ENCODE measurements at places on chromosomes 2 and 18.
A peak's percentile ranks its signal among the peaks of the same experiment; 100 is the strongest.

DNA sequence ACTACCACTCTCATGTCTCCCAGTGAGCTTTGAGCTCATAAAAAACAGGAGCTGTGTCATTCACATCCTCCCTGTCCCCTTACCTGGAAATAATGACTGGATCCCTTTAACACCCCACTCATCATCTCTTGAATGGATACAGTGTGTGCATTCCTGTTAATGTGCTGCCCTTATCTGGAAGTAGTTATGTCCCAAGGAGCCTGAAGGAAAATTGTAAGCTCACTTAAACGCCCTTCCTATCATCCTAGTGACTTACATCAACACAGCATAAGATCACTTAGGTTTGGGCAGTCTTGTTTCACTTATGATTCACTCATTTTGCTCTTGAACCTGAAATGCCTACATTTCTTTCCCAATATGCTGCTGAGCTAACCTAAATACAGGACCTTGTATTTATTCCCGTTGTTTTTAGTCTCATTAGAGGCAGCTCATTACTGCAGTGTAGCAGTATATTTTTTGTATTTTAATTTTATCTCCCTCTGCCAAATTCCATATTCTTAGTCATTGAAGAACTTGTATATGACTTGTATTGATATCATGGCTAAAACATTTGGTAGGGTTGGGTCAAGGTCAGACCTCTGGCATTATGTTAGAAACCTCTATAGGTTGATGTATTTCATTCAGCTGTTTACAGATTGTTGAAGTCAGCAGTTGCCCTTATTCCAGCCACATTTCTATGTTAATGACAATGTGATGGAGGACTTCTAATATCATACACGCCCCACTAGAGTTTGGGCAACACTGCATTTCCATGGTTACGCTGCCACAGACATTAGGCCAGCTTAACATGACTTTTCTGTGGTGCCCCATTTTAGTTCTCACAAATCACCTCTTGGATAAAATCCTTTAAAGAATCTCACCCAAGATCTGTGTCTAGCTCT, 72.9 kb downstream of the PKP4 start:
- DNase-seq = no peak

GRCh38 chr2:174688079-174688478, 76.2 kb downstream of the CHRNA1 start:
- DNase-seq = peak; percentile 59

DNA sequence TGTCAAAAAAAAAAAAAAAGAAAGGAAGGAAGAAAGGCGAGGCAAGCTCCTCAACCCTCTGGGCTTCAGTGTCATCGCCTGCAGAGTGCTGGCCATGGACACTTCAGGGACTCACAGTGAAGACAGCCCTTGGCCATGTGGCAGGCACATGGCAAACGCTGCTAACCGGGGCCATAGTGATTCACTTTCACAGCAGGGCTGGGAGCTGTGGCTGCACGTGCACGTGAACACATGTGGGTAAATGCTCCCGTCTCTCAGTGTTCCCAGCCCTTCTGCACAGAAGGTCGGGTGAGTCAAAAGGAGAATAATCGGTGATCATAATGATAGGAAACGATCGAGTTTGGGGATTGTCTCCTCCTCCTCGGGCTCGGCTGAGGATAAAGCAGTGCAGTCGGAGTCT, 46.1 kb upstream of the UBE2F start:
- DNase-seq = no peak

DNA sequence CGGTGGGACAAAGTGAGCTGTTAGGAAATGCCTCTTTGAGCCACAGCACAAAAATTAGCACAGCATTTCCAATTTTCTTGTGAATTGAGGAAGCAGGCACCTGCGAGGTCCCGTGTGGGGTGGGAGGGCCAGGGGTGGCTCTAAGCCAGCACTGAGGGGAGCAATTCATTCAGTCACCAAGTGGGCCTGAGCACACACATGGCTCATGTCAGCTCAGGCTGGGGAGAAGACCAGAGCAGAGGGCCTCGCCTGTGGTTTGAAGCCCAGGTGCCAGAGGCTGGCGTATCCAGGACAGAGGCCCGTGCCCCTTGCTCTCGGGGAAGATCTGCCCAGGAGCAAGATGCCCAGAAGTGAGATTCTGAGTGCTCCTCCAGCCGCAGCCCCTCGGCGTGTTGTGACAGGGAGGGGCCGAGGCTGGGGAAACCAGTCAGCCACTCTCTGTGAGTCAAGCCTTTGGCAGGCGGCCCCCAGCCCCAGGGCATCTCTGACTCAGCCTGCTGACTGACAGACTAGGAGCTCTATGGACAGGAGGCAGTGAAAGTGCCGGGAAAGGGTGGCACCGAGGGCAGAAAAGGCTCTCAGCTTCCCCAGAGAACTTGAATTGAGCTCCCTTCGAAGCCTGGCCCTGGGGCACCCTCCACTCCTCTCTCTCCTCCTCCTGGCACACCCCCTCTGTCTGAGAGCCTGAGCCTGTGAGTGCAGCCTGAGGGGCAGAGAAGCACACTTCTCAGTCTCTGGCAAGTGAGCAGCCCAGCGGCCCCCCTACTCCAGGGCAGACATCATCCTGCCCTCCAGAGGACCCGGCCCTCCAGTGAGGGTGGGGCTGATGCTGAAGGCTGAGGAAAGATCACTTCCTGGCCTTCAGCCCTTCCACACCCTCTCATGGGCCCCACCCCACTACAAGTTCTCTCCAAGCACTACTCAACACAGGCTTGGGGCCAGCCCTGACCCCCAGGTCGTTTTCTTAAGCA, 32.3 kb downstream of the CYP26B1 start:
- DNase-seq = no peak

- no peak for DNase-seq
These were observed 65.0 kb downstream of the NYAP2 start for GRCh38 chr2:225464346-225465025.

- no peak for DNase-seq
These were observed 561.1 kb upstream of the SETBP1 start for GRCh38 chr18:44119607-44120006.

DNA sequence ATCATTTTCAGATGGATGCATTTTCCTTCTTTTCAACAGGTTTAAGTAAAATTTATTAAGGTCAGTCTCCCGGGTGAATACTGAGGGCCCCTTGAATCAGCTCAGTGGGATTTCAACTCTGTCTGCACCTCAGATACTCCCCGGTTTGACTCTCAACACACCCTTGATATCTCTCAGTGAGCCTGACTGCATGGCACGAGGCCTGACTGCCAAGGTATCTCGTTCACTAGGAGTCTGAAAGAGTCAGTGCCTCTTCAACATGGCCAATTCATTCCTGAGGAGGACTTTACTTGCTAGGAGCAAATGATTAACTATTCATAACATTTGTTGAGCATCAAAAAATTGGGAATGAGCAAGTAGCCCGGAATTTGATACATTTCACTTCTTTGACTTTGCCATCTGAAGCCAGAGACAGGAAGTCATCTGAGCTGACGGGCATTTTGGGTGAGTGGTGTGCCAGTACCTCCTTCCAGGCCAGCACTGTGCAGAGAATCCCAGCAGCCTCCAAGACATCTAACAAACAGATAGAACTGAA, 81.0 kb downstream of the VAPA start:
- no peak for DNase-seq

GRCh38 chr2:28629910-28630309, 121.7 kb upstream of the PPP1CB start:
- no peak for DNase-seq

DNA sequence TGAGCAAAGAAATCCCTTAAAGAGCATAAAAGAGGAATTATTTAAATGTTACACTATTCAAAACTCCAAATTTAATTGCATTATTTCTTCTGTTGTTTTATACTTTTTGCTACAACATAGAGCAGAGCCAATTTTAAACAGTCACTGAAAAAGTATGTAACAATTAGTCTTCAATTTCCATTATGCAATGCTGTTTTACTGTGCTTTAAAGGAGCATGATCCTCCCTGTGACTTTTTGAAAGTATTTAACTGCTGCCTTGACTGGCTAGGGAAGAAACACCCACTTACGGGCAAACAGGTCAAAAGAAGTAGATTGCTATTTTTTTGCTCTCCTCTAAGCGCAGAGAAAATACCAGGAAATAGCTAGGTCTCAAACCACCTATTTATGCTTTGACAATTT, 217.4 kb upstream of the GCFC2 start:
- no peak for DNase-seq

GRCh38 chr18:79870301-79871025, 72.7 kb downstream of the KCNG2 start:
- peak; percentile 58 for DNase-seq

DNA sequence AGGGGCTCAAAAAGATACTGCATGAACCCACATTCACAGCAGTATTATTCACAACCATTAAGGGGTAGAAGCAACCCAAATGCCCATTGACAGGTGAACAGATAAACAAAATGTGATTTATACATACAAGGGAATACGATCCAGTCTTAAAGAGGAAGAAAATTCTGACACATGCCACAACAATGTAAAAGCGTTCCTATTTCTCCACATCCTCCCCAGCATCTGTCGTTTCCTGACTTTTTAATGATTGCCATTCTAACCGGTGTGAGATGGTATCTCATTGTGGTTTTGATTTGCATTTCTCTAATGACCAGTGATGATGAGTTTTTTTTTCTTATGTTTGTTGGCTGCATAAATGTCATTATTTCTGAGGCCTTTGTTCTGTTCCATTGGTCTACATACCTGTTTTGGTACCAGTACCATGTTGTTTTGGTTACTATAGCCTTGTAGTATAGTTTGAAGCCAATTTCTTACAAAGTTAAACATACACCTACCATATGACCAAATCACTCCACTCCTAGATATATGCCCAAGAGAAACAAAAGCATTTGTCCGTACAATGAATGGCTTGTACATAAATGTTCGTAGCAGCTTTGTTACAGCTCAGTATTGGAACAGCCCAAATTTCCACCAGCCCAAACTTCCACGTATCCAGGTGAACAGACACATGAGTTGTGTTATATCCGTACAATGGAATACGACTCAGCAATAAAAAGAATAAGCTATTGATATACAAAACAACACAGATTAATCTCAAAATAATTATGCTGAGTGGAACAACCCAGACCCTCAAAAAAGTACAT, 85.1 kb downstream of the TMEM131 start:
- no peak for DNase-seq

GRCh38 chr2:240368781-240369331, 66.6 kb upstream of the GPC1 start:
- DNase-seq = no peak

DNA sequence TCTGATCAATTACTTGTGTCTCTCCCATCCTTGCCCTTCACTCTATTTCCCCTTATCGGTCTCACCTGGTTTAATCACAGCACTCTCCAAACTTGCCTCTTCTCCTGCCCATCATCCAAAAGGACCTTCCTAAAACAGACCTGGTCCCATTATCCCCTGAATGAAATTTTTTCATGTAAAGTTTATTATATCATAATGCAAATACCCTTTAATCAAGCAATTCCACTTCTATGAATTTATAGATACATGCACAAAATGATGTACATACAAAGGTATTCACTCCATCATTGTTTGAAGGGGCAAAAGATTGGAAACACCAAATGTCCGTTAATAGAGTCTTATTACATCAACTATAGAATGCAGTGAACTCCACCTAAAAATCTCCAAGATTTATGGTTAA, 88.1 kb upstream of the PKDCC start:
- DNase-seq = no peak

GRCh38 chr2:55408918-55409868, 10.5 kb downstream of the CCDC88A start:
- no peak for DNase-seq

DNA sequence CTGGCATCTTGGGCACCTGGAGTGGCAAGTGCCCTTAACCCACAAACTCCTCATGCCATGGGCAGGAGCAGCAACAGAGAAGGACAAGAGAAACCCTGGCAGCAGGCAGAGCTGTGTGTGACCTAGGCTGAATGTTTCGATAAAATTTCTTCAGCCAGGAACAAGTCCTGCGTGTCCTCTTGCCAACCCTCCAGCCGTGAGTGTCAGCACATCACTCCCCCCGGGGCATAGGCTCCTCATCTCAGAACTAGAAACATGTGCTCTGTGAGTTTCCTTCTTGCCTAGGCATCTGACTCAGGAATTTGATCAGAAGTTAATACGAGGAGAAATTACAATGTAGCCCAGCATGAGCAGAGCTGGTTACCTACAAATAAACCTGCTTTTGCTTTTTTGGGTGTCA, 2.2 kb downstream of the ABCG8 start:
- DNase-seq = no peak

DNA sequence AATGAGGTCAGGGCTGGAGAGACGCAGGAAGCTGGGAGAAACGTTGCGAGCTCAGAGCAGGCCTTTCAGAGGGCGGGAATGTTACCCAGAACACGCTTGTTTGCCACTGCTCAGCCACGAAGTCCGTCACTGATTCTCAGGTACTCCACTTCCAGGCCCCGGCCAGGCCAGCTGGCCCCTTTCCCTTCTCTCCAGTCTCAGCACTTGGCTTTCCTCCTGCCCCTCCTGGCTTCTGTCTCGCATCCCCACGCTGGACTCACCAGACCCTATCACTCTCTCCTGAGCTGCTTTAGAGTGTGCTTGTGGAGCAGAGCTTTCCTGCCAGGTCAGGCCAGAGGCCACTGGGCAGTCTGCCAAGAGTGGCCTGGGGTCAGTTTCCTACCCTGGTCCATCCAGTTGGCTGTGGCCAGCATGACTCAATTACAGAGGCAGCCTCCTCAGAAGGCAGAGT, 151.4 kb downstream of the TWIST2 start:
- DNase-seq = no peak

DNA sequence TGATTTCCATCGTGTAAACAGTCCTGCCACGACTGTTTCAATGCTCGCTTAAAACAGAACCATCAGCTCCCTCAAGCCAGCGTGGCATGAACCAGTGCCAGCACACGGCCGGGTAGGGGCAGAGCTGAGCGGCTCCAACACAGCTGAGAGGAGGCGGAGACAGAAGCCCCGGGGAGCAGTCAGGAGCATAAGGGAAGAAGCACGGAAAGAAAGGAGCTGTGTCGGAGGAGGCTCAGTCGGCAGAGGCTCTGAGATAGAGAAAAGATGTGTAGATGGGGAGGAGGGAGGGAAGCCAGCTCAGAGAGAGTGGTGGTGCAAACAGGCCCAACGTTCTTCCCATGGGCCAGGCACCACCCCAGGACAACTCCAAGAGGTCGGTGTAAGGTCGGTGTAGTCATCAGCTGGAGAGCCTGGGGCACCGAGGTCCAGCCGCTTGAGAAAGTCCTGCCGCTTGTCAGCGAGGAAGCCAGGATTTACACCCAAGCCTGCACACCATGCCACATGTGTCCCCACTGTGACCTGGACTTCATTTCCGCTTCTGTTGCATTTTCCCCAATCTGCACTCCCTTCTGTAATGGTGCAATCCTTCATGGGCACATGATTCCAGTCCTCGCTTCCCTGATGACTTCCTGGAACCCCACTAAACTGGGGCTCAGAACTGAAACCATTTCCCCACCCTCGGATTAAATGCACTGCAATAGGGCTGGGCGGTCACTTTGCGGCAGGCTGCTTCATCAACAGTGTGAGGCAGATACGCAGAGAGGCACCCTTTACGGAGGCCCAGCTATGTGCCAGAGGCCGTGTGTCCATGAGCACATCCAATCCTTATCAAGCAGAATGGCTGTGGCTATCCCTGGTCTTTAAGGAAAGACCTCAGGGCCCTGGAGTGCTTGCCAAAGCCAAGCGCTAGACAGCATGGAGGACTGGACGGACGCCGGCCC, 43.5 kb downstream of the CYP27C1 start:
- peak; percentile 26 for DNase-seq

- DNase-seq = no peak
These were observed 14.8 kb downstream of the TIMM21 start for GRCh38 chr18:74163019-74163660.

GRCh38 chr2:222613715-222614331, 42.1 kb downstream of the FARSB start:
- peak; percentile 40 for DNase-seq

- DNase-seq = no peak
These were observed 22.1 kb downstream of the TYMS start for GRCh38 chr18:679516-679915.

GRCh38 chr2:190678444-190679162, 29.7 kb downstream of the NAB1 start:
- no peak for DNase-seq

Data from NCI-H1694 (cell line).